ENCODE measurements at places on chromosomes 16 and 17.

GRCh38 chr17:69486779-69487637 is 72.5 kb downstream of the MAP2K6 start:
- DNase-seq, result no peak

- no peak for DNase-seq
Observed at GRCh38 chr17:65589321-65589720, 27.9 kb upstream of the AXIN2 start.

DNA sequence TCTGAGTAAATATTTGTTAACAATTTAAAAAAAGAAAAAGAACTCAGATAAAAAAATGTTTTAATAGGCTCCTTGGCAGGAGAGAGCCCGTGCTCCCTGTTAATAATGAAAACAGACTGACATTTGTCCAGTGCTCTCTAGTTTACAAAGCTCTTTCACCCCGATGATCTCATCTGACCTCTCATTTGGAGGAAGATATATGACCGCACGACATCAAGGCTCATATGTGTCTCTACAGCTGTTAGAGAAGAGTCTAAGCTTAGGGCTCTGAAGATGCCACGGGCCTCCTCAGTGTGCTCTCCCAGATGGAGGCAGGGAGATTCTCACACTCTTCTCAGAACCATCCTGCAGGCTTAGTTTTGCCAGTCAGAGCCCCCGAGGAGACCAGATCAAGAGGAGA is 280.8 kb upstream of the IRX5 start:
- no peak for DNase-seq

DNA sequence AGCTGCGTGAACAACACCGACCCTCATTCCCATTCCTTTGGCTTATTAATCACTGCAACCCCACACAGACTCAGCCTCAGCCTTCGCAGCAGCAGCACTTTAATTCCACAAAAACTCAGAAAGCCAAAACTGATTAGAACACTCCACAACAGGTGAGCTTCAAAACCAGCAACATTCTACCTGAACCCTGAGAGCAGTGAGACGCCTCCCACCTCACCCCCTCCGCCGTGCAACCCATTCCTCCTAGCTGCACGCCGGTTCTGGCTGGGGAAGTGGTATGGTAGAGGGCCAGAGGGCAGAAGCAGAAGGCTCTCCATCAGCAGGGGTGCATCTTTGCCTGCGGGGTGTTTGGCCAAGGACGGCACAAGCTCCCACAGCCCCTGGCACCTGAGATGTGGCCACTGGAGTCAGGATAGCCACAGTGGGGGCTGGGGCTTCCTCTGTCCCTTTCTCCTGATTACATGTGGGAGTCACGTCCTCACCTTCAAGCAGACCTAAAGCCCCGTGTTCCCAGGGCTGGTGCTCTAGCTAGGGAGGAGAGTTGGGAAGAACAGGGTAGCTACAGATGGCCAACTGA is 1.6 kb downstream of the BORCS6 start:
- no peak for DNase-seq

GRCh38 chr16:48478393-48478792 is 93.2 kb upstream of the SIAH1 start:
- no peak for DNase-seq

DNA sequence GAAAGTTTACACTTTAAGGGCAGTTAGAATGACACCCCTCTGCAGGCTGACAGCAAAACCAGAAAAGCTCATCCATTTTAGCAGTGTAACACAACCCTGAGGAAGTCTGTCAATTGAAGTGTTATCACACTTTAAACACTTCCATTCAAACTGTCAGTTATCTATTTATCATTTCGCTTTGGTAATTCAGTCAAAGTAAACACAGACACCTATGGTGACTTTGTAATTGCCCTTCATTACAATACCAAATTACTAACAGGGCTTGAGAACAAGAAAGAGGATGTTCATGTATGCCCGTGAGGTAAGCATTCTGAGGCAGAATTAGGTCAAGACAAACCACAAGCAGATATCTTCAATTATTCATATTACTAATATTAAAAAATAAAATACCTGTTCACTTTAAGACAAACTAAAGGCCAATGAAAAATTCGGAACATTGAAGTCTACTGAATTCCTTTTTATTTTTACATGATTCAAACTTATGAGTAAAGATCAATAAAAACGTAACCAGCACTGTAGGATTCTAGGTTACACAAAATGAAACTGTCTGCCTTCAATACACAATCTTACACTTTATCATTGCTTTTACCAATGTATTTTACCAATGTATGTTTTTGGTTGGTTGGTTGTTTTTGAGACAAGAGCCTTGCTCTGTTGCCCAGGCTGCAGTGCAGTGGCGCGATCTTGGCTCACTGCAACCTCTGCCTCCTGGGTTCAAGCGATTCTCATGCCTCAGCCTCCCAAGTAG is 57.1 kb downstream of the BRIP1 start:
- no peak for DNase-seq

- no peak for DNase-seq
Observed at GRCh38 chr16:84845496-84846002, 25.8 kb downstream of the CRISPLD2 start.

DNA sequence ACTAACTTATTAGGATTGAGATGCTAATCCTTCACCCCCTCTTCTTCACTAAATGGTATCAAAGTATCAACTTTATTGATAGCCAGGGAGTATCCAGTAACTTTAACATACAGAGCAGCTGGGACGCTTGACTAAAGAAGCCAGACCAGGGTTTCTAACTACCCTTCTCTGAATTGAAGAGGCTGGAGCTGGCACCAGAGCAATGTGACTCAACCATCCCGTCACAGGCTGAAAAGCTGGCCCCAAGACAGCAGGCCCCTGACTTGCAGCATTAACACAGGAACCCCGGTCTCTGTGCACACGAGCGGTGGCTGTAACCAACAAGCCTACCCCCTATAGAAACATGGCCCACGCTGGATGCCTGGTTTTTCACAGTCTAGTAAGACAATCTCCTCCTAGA is 59.8 kb downstream of the ANKFN1 start:
- DNase-seq, result no peak

DNA sequence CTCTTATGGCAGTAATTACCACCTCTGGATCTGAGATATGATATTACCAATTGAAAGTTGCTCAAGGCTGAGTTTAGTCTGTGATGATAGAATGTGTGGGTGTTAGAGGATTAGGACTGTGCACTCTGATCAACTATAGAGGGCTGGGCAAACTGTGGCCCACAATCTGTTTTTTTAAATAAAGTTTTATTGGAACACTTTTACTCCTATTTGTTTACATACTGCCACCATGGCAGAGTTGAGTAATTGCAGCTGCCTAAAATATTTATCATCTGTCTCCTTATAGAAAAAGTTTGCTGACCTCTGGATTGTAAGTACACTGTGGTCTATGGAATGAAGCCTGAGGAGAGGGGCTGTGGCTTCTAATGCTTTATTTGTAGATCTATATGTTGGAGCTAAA is 71.5 kb upstream of the N4BP1 start:
- DNase-seq, result no peak

- DNase-seq, result no peak
Observed at GRCh38 chr17:4863321-4863720, 30.2 kb downstream of the MINK1 start.

DNA sequence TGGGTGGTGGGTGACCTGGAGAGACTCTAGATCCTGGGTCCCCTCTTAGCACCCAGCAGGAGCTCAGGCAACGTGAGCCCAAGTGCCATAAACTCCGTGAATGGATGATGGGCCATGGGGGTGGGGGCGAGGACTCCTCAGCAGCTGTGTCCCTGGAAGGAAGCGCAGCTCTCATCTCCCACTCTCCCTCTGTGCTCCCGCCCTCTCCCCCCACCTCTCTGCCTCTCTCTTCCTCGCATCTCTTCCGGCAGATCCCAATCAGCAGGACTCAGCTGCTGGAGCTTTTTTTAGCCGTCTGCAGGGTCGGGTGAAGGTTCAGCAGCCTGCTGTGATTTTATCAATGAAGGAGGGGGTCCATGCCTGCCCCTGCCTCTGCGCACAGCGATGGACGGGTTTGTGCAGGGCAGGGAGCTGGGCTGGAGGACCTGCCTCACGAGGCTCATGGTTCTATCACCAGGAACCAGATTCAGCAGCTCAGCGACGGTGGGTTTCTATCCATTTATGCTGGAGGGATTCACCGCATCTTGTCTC is 8.3 kb downstream of the CCR7 start:
- no peak for DNase-seq

DNA sequence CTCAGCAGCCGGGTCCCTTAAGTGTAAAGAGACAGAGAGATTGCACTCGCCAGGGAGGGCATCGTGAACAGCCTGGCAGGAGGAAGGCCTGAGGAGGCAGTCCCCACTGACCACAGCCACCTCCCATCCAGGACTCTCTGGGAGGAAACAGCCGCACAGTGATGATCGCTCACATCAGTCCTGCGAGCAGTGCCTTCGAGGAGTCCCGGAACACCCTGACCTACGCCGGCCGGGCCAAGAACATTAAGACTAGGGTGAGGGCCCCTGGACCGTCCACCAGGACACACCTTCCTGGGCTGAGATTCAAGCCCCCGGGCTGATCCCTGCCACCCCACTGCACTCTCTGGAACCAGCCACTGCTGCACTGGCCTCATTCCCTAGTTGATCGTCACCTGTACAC is 14.0 kb downstream of the BTBD17 start:
- DNase-seq, result no peak

- DNase-seq, result no peak
Observed at GRCh38 chr17:82461827-82462524, 3.4 kb downstream of the NARF start.

DNA sequence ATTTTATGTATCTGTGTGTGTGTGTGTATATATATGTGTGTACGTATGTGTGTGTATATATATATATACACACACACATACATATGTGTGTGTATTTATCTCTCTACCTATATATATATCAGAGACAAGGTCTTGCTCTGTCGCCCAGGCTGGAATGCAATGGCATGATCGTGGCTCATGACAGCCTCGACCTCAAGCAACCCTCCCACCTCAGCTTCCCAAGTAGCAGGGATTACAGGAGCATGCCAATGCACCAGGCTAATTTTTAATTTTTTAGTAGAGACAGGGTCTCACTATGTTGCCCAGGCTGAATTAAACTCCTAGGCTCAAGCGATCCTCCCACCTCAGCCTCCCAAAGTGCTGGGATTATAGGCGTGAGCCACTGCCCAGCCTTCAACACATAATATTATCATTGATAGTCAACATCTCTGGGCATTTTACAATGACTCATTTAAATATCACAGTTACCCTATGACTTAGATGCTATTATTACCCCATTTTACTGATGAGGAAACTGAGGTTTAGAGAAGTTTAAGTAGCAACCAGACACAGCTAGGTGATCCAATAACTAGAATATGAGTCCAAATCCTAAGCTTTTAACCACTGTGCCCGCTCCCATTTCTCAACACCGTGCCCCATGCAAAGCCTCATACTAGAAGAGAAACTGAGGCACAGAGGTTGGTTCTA is 24.3 kb downstream of the G6PC3 start:
- DNase-seq, result no peak

DNA sequence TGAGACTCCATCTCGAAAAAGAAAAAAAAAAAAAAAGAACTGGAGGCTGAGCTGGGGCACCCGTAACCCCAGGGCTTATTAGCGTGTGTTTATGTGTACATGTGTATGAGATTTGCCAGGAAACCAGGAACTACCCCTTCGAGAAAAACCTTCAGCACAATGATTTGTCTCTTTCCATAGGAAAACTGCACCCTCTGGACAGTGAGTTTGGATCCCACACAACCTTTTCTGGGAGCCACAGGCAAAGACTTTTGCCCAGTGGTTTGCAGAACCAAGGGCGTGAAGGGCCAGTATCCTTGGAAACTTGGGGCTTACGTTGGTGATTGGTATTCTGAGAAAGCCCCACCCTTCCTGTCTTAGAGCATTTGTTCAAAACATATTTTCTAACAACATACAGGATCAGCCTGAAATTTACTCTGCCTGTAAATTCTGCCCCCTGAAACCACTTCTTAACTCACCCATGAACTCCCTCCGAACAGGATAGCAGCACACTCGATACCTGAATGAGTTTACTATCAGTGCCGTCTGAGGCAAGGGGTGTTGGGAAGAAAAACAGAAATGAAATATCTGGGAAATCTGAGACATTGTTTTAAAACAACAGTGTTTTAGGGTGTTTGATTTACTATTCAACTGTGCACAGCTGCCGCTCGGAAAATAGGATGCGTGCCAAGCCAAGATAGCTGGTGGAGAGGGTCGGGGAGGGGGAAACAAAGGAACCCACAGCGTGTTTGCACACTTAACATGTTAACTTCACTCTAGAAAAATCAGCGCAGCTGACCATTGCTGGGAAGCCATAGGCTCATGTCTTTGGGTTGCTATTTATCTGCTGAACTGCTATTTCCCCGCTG is 40.2 kb upstream of the MAF start:
- DNase-seq, result no peak

DNA sequence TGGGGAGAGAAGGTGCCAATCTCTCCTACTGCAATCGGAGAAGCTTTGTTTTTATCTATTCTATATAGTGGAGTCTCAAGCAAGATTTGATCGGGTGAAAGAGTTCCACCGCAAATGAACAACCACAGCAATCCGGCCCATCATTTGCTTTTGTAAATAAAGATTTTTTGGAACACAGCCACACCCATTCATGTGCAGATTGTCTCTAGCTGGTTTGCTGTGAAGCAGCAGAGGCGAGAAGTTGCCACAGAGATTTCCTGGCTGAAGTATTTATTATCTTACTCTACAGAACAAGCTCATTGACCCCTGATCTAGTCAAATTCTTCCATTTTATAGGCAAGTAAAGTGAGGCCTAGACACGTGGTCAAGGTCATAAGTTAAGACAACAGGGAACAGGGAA is 195.5 kb upstream of the TNRC6C start:
- no peak for DNase-seq

DNA sequence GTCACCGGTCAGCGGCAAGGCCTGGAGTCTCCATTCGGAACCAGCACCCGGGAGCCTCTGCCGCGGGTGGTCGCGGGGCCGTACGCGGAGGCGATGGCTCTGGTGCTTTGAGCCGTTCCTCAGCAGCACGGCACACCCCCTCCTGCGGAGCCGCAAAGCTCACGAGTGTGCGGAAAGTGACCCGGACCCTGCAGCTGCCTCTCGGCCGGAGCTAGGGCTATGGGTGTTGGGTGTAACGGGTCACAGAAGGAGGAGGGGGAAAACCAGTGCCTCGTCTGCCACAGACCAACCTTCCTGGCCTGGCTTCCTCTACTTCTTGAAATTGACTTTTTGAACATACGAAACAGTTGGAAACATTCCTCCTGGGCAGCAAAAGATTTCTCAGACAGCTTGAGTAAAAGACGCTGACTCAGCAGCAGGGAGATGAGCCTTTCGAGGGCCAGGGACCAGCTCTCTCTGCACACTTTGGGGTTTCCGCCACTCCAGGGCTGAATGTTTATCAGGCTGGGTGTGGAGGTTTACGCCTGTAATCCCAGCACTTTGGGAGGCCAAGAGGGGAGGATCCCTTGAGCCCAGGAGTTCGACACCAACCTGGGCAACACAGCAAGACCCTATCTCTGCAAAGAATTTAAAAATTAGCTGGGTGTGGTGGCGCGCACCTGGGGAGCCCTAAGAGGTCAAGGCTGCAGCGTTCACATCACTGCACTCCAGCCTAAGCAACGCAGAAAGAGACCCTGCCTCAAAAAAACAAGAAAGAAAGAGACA is 26.4 kb upstream of the PITPNA start:
- DNase-seq, result no peak

DNA sequence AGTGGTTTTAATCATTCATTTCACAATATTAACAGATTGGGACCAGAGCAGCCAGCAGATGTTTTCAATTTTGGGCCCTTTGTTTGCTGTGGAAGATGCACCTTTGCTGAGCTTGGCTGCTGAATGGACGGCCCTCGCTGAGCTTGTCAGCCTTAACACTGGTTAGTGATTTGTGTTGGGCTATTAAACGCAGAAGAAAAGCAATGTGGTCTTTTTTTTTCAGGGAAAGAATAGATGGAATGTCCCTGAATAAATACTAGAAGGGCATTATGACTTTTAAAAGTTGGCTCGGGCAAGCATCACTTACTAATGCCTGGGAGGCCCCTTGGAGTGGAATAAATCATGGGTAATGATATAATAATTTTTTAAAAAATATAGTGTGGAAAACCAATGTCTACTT is 297.0 kb downstream of the MAP2K6 start:
- DNase-seq, result no peak

Data from T follicular helper cell (primary cell).